PC-3 (cell line): ENCODE measurements at places on chromosomes 7 and 10.

- DNase-seq: no peak
Measured at GRCh38 chr10:14389981-14390590, 59.4 kb upstream of the FRMD4A start.

DNA sequence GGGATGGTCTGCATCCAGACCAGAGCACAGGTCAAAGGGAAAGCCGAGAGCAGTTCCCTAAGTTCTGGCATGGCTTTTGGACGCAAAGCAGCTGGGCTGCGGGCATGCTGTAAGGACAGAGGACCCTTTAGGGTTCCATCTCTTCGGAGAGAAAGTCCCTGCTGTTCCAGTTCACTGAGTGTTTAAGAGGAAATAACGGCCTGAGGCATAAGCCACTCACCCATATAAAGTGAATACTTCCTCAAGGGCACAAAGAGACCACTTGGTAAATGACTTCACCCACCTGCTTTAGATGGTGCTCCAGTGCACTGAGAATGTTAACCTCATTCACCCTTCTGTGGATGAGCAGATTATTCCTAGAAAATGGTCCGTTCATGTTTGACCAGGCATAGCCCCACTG is 586.7 kb upstream of the GALNT17 start:
- no peak for DNase-seq

- DNase-seq: no peak
Measured at GRCh38 chr10:28853195-28853594, 175.9 kb downstream of the BAMBI start.

GRCh38 chr7:112414855-112415490 is 35.3 kb upstream of the IFRD1 start:
- DNase-seq: peak; percentile 70

DNA sequence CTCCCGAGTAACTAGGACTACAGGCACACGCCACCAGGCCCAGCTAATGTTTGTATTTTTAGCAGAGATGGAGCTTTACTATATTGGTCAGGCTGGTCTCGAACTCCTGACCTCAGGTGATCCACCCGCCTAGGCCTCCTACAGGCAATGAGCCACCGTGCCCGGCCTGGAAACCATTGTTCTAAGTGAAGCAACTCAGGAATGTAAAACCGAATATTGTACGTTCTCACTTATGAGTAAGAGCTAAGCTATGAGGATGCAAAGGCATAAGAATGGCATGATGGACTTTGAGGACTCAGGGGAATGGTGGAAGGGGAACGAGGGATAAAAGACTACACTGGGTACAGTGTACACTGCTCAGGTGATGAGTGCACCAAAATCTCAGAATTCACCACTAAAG is 235.1 kb upstream of the AUTS2 start:
- DNase-seq: no peak
